ENCODE measurements at places on chromosomes 6 and 20.

DNA sequence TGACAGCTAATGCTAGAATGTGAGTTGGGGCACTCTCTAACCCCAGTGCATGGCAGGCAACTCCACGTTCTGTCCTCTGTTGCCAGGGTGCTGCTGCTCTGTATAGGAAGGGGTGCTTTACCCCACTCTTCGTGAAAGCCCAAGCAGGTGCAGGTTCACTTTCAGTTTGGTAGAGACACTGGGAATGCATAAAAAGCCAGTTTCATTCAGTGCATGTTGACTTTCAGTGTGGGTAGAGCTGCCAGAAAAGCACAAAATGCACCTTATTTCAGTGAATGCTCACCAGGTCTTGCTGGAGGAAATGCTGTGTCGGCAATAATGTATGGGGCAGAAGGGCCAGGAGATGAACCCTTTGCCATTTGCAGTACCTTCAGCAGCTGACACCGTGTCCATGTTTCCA lies 62.1 kb upstream of the ADGRB3 start:
- no peak for DNase-seq

- no peak for DNase-seq
Measured at GRCh38 chr6:110520209-110520965, 44.0 kb upstream of the SLC22A16 start.

- DNase-seq, result no peak
Measured at GRCh38 chr6:56525974-56526789, 116.5 kb downstream of the DST start.

- no peak for DNase-seq
Measured at GRCh38 chr20:60053818-60054190, 95.6 kb downstream of the CDH26 start.

GRCh38 chr20:15139522-15139921 lies 802.1 kb upstream of the FLRT3 start:
- DNase-seq, result no peak

- DNase-seq, result no peak
Measured at GRCh38 chr6:138272533-138273315, 54.4 kb upstream of the PBOV1 start.

- no peak for DNase-seq
Measured at GRCh38 chr6:152232501-152233151, 404.5 kb downstream of the SYNE1 start.

DNA sequence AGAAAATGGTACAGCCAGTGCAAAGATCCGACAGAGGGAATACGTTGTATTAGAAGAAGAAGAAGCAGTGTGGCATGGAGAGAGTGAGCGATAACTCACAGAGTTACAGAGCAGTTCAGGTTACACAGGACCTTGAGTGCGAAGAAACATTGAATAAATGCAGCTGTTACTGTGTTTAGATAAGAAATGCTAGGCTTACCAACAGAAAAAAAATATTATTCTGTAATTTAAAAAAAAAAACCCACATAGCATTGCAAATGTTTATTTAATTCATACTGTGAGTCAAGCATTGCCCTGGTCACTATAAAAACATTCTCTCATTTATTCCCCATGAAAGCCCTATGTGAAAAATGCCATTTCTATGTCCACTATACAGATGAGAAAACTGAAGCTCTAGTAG lies 373.4 kb upstream of the EPHA7 start:
- no peak for DNase-seq

DNA sequence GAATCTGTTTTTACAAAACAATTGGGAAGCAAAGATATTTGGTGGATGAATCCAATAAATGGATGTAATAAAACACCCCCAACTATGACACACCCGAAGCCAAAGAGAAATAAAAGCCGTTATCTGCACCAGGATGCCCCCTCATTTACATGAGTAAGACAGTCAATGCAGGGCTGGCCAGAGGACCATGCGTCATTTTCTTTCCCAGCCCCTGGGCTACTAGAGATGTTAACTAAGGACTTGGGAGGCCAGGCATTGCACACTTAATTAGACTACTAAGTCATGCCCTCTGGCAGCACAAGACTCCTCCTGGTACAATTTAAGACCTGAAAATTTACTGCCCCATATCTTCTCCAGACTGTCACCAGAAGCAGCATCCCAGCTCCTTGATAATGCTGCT lies 3.2 kb downstream of the LEMD2 start:
- DNase-seq, result no peak

GRCh38 chr6:162625846-162626540 lies 101.6 kb downstream of the PRKN start:
- no peak for DNase-seq

- DNase-seq, result no peak
Measured at GRCh38 chr6:32815996-32816395, 806 bp downstream of the HLA-DOB start.

DNA sequence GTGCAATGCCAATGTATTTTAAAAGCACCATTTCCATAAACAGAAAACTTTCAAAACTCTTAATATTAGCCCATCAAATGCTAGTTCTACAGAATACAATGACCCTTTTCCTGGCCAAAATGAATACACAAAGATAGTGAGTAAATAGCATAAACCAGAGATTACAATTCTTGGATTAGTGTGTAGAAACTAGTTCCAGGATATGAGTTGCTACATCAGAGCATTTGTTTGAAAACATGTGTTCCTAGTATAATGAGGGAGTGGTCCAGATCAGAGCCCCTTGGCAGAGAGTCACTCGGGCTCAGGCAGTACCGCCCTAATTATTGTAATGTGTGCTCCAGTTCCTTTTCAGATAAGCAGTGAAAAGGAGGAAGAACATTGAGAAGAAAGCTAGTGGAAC lies 63.7 kb upstream of the COL21A1 start:
- DNase-seq, result no peak

GRCh38 chr6:98056955-98057354 lies 773.9 kb upstream of the MMS22L start:
- DNase-seq, result no peak

- no peak for DNase-seq
Measured at GRCh38 chr6:149474108-149474935, 10.5 kb downstream of the ZC3H12D start.

DNA sequence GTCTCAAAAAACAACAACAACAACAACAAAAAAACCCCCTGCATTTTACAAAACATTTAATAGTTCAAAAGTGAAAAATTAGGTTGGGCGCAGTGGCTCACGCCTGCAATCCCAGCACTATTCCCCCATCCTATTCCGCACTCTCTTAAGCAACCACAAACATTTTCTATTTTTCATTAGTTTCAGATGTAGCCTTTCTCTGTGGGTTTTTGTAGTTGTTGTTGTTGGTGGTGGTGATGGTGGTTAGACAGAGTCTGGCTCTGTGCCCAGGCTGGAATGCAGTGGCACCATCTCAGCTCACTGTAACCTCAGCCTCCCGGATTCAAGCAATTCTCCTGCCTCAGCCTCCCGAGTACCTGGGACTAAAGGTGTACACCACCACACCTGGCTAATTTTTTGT lies 6.4 kb upstream of the GMNN start:
- no peak for DNase-seq

DNA sequence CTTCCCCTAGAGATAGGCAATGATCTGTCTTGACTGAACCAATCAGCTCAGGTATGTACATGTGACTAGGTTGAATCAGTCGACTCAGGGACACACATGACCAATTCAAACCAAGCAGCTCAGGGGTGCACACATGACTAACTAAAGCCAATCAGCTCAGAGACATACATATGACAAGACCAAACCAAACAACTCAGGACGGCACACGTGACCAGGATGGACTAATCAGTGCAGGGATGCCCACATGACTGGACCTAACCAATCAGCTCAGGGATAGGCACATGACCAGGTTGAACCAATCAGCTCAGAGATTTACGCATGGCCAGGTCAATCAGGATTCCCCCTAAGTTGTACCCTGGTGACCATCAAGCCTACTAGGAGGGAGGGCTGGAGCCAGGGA lies 310.3 kb downstream of the CDH26 start:
- DNase-seq, result no peak

GRCh38 chr6:23905133-23905815 lies 220.7 kb upstream of the NRSN1 start:
- DNase-seq, result no peak

GRCh38 chr20:46004889-46005473 lies 3.7 kb upstream of the MMP9 start:
- DNase-seq, result peak; percentile 57

- DNase-seq, result no peak
Measured at GRCh38 chr6:130788954-130789353, 38.3 kb upstream of the SMLR1 start.

DNA sequence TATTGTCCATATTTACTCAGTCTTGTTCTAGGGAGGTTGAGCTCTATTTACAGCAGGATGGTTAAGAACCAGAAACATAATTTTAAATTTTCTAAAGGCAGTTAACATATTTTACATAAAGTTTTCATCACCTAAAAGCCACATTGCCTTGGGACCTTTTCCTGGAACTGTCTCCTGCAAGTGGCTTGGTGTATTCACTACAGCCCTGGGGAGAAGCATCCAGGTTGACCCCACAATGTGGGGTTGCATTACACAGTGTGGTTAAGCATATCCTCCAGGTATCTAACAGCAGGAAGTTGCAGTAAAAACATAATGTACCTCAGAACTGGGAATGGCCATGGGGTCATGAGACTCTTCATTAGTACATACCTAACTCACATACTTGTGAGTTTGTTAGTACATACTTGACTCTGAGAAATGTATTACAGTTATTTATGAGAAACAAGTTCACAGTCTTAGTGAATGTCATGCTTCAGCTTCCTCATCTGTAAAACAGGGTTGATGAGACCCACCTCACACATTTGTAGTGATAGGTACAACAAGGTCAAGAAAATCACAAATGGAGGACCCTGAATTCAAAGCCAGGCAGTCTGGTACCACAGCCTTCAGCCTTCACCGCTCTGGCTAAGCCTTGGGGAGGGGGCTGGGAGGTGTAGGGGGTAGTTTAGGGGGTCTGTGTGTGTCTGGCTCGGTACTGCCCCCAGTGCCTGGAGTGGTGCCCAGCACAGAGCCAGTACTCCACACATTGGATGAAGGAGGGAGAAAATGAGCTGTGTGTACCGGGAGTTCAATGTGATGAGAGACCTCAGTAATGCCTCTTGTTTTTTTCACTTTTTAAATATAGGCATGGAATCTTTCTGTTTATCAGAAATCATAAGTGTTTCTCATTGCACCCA lies 52.9 kb downstream of the KAT14 start:
- DNase-seq, result no peak

DNA sequence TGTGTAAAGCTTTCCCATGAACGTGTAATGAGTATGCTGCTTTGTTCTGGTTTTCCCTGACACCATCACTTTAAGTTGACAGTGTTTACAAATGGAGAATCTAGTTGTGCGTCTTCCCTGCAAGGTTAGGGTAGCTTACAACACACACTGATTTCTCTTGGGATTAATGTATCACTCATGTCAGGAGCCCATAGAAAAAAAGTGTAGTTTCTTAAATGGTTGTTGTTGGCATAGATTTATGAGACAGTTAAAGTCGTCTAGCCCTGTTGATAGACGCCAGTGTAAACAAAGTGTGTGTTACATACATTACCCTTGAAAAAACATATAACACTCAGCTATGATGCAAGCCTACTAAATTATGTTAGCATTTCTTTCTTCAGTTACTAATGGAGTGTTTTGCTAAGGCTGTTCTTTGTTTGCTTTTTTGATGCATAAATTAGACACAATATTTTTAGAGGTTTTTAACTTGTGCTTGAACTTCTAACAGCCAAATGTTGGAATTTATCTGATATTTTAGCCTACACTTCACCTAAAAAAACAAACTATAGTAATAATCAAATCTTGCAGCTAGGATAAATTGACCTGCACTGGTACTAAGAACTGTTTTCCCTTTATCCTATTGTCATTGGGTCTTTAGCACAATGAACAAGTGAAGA lies 88.6 kb downstream of the RNF217 start:
- no peak for DNase-seq

DNA sequence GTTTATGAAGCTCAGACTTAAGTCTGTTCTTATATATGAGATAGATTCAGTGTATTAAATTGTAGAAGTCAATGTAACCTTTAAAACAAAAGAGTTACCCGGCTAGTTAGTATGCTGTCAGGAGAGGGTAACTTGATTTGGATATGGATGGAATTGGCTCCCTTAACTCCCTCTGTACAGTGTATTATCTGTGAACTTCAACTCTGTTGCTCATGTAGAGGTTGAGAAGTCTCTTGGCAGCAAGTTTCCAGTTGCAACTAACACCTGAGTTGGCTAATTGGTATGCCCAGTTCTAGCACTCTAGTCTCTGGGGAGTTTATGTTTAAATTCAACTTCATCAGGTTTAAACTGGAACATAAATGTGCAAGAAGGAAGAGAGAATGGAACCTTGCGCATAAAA lies 111.0 kb downstream of the NCOA3 start:
- DNase-seq, result no peak
